NCI-H748 treated with DMSO at 0.1 percent for 48 hours (cell line): ENCODE measurements at places on chromosomes 7 and 10.

GRCh38 chr7:17773289-17773626, 167.0 kb downstream of the SNX13 start:
- no peak for DNase-seq

DNA sequence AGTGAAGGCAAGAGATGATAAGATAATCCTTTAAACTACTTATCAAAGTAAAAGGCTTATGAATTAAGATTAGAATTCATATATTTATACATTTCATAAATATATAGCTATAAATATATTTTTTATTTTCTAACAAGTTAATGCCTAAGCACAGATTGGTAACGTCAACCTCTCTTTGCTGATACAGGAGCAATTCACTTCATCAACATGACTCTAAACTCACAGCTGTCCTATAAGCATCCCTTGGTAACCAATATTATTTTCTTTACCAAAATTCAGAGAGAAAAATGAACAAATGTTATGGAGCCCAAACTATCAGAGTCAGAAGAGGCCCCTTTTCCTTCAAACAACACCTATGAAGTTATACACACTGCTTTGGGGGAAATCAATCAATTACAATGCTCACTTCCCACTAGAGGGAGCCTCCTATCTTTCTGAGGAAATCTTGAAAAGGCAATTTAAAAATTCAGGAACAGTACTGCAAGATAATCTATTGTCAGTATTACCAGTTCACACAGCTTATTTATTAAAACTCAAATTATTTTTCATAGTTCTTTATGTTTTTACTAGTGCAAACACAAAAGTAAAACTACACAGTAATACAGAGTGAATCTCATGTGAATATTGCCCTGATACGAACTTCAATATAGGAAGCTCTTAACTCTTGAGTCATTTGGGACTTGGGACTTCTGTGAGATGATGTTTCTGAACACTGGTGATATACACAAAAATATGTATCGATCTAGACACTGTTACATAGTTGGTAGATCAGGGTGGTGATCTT, 51.0 kb upstream of the NOBOX start:
- no peak for DNase-seq

GRCh38 chr10:49647985-49648795, 31.3 kb upstream of the C10orf53 start:
- no peak for DNase-seq

DNA sequence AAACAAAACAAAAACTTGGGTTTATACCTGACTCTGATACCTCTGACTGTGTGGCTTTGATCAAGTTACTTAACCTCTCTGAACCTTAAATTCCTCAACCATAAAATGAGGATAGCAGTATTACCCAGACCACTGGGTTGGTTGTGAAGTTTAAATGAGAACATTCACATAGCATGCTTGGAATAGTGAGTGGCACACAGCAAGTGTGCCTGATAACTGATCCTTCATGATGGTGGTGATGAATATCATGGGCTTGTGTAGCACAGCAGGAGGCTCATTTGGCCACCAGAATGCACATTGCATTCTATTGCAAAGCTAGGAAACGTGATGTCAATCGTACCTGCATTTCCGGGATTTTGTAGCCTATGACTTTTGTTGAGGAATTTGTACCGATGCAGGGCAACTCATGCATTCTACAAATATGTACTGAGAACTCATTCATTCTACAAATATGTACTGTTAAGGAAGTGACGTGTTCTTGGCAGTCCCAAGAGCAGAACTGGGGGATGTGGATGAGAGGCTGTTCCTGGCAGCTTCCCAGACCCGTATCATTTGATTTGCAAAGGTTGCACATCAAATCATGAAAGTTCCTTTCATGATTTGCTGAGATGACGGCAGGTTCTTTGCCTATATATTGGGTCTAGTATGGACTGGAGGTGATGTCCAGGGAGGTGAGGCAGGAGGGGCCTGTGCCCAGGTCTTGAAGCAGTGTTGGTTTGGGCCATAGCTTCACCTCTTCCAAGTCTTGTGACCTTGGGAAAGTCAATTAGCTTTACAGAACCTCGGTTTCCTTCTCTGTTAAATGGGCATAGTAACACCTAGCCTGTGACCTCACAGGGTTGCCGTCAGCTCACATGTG, 94.6 kb upstream of the SMNDC1 start:
- no peak for DNase-seq

GRCh38 chr7:112869111-112869774, 79.0 kb upstream of the TMEM168 start:
- DNase-seq = peak; percentile 11

GRCh38 chr10:34813626-34814222, 1.4 kb downstream of the PARD3 start:
- no peak for DNase-seq

- DNase-seq = no peak
Measured at GRCh38 chr7:36280840-36281812, 108.5 kb upstream of the ANLN start.

- DNase-seq = no peak
Measured at GRCh38 chr7:5005066-5005465, 40.6 kb upstream of the RBAK start.

DNA sequence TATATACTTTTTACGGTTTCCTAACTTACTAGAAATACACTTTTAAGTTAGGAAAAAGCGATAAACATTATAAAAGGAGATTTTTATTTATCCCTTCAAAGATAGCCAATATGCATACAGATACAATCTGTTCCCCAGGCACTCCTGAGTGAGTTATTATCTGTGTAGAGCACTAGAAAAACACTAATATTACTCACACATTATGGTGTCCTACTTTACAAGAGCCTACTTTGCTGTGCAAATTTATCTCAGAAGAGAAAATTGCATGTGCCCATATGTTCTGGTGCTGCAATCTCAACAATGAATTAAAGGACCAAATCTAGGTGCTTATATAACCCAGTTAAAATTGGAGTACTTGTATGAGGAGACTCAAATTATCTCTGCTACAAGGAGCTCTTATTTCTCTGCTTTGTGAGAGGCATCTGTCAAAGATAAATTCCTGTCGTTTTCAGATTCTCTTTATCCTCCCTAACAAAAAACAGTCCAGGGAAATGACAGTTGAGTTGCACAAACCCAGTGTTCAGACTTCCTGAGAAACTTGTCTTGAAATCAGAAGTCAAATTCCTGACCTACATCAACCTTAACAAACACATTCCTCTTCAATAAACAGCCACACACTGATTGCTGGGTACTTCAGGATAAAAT, 28.9 kb downstream of the CPA1 start:
- DNase-seq = no peak

- DNase-seq = no peak
Measured at GRCh38 chr10:77355844-77356243, 281.8 kb downstream of the KCNMA1 start.

DNA sequence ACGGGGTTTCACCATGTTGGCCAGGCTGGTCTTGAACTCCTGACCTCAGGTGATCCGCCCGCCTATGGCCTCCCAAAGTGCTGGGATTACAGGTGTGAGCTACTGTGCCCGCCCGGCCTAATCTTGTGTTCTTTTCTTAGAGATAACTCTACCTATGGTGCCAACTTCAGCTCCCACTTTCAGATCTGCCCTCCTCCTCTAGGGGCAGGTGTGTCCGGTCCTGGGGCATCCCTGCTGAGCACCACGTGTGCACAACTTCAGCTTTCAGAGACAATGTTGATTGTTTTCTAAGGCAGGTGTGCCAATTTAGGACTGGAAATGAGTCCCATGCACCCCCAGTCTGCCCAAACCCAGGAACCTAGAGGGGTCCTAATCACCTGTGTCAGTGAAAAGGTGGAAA, 18.5 kb upstream of the FXYD4 start:
- peak; percentile 9 for DNase-seq

- peak; percentile 64 for DNase-seq
Measured at GRCh38 chr7:51789489-51789888, 472.9 kb upstream of the COBL start.

DNA sequence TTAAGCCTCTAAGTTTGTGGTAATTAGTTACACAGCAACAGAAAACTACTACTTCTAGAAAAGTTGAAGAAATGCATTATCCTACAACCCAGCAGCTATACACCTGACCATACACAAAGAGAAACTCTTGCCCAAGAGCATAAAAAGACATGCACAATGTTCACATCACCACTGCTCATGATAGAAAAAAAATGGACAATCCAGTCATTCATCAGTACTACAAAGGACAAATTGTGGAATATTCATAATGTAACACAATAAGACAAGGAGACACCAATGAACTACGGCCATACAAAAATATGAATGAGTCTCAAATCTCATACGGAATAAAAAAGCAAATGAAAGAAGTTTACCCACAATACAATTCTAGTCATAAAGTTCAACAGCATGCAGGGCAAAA, 87.4 kb downstream of the ZFAND4 start:
- DNase-seq = no peak

DNA sequence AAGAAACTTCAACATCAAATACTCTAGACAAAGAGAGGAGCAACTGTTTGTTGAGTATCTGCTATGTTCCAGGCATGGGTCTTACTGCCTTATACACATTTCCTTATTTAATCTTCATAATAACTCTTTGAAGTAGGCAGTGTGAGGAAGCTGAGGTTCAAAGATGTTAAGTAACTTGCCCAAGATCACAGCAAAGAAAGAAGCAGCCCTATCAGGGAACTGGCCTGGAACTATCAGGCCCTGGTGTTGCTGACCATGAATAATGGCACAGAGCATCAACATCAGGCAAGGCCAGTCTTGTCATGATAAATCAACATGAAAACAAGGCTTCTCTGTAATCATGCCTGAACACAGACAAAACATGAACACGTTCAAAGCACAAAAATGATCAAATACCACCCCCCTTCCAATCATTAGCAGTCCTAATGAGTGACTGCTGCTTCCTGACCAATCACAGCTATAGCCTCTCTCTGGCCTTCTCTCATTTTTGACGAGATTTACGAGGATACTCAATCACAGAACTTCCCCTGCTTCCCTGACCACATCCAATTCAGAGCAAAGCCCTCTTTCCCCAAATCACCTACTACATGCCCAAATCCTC, 2.3 kb downstream of the GSDME start:
- no peak for DNase-seq

DNA sequence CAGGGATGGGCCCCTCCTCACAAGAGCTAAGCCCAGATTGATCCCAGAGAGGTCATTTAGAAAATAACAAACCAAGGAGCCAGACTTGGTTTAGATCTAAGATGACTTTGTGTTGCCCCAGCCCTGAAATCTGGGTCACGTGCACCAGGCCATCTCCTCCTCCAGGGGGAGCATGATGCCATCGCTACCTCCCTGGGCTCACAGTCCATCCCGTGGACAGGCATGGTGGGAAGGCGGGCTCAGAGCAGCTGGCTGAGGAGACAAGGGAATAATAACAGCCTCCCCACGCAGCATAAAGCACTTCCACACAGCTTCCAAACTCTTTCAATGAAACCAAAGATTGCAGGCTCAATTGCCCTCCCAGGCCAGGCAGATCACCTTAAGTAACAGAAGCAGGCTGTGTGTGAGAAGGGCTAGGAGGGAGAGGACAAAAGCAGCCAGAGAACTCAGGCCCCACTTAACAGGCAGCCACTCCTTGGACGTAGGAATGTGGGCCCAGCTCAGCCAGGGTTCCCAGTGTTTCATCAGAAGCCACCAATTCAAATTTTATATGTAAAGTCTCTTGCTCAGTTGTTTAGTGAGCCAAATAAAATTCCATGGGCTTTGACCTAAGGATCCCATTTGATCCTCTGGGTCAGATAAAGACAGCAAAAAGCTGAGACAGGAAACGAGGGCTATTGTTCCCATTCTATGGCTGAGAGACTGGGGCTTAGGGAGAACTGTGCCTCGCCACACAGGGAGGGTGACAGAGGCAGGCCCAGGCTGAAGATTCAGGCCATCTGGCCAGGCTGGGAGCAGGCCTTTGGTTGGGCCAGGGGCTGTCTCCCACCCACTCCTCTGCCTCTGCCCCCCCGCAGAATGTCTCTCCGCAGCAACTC, 100.2 kb downstream of the COL13A1 start:
- no peak for DNase-seq

- DNase-seq = no peak
Measured at GRCh38 chr10:35232527-35232926, 103.8 kb upstream of the CCNY start.

- DNase-seq = no peak
Measured at GRCh38 chr7:31492086-31492485, 21.8 kb upstream of the ITPRID1 start.

DNA sequence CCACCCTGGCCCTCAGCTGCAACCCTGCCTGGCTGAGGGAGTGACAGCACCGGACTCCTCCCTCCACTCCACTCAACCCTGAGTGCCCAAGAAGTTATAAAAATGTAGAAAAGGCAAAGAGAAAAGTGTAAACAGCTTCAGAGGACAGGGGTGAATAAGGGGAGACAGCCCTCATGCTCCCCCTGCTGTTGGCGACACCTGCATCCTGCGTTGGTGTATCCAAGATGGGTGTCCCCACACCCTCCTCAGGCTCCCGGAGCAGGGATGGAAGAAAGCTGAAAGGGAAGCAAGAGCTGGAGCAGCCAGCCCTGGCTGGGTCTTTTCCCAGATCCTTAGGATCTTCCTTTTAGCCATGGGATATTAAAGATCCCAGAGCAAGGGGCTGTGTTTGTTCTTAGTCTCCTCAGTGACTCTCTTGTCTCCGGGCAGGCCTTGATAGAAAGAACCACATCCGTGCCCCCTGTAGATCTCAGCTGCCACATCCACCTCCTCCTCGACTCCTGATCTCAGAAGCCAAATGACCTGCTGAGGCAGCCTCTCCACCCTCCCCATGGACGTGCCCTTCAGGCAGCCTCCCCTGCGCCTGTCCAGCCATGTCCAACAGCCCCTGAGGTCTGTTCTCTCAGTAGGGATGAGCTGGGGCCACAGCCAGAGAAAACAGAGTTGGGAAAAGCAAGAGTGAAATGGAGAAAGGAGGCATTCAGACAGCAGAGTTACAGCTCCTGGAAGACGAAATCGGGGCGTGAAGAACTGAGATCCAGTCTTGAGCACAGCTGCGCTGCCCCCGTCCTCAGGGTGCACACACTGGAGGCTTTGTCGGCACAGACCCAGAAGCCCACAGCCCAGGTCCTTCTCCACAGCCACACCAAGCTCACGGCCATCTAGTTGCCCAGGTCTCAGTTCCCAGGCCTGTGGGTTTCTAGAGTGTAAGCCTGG, 6.8 kb downstream of the FAM131B start:
- DNase-seq = no peak

DNA sequence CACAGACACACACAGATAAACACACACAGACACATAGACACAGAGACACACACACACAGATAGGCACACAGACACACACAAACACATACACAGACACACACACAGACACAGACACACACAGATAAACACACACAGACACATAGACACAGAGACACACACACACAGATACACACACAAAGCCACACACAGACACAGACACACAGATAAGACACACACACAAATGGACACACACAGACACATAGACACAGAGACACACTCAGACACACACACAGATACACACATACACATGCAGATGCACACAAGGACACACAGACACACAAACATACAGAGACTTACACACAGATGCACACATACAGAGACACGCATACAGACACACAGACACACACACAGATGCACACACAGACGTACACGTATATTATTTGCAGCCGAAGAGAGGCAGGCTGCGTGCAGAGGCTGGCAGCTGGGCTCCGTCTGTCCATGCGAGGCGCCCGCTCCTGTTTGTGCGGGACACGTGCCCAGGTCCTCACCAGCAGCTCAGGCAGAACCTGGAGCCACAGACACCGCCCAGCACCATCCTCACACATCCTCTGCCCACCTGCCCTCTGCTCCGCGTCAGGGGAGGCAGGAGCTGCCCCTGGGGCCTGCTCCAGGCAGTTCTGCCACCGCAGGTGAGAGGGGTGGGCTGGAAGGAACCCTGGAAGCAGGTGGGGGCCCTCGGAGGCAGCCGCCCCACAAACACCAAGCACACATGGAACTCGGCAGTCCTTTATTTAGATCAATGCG, 1.2 kb downstream of the CALML5 start:
- DNase-seq = no peak

GRCh38 chr7:129401967-129402860, 32.0 kb upstream of the STRIP2 start:
- no peak for DNase-seq
